Activated CD4-positive, CD25-positive, alpha-beta regulatory T cell treated with anti-CD3 and anti-CD28 coated beads, Interleukin-2, amount 50 U/mL, for 72 hours (primary cell): ENCODE measurements at places on chromosomes 6 and 20.

DNA sequence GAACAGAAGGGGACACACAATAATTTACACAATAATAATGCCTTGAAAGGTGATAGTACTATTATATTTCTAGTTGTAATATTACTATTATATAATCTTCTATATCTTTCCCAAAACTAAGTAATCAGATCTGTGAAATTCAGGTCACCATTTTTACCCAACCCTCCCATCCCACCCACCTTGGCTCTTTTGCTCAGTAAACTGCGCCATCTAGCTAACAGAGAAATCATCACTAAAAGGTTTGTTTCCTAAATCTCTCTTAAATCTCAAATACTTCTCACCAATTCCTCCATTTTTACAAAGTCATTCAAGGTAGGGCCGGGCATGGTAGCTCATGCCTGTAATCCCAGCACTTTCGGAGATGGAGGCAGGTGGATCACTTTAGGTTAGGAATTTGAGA lies 83.4 kb downstream of the CDK19 start:
- no peak for DNase-seq

GRCh38 chr6:170473301-170473717 lies 79.8 kb downstream of the PSMB1 start:
- DNase-seq = no peak

GRCh38 chr20:12528104-12528503 lies 480.7 kb upstream of the SPTLC3 start:
- DNase-seq = no peak

DNA sequence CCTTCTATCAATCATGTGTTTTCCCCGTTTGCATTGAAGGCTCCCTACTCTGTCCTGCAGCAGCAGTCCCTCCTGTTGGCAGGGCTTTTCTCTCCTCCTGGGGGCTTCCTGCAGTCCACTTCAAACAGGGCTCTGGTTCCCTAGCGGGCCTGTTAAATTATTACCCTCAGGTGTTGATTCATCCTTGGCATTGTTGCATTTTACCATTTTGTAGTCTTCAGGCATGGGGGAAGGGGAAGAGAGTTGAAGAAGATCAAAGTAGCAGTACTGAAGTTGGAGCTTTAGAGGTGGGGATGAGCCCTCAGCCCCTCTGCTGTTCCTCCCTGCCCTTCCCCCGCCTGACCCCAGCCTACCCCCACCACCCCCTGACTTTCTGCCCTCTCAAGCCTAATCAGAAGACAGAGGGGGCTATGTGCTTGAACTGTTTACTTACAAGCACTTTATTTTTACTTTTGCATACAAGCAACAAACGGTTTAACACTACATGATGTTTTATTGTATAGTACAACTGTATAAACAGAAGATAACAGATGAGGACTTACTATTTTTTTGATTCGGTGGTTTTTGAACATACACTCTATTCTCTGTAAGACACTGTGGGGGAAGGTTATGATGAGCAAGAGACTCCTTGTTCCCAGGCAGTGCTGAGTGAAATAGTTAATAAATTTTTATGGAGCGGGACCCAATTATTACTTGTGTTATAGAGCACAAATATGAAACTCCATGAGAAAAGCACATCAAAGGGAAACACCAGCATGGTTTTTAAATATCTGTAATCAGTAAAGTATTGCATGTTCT lies 169.7 kb downstream of the EYA4 start:
- no peak for DNase-seq

DNA sequence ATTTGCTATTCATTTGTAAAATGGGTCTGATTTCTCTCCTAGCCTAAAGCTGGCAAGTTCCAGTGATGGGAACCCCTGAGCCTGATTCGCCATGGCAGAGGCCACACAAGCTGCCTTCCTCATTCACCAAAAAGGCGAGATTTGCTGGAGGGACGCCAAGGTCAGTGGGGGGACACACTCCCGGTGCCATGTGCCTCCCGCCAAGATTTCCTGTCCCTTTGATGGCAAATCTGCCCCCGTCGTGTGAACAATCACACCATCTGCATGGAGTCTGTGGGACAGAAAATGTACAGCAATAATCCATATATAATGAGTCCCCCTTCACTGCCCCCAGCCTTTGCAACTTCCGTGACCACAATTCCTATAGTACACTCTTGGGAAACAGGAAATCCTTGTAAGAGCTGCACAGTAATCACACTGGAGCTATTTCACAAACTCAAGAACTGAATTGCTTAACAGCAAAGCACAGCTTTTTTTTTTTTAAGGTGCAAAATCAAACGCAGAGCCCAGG lies 15.7 kb upstream of the IGF2R start:
- no peak for DNase-seq

DNA sequence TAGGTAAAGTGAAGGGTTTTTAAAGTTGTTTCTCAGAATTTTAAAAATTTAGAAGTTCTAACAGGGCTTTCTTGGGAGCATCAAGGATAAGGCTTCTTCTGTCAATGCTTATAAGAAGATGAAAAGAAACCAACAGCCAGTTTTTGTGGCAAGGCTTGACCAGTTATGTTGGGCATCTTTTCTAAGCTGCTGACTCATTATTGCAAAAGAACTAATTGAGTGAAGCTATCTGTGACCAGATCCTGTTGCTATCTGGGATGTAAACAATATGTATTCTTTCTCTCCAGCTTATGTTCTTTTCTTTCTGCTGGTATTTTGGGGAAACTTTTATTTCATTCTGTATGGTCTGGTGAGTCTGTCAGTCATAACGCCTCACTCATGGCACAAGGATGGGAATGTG lies 643.8 kb downstream of the HDGFL1 start:
- no peak for DNase-seq

DNA sequence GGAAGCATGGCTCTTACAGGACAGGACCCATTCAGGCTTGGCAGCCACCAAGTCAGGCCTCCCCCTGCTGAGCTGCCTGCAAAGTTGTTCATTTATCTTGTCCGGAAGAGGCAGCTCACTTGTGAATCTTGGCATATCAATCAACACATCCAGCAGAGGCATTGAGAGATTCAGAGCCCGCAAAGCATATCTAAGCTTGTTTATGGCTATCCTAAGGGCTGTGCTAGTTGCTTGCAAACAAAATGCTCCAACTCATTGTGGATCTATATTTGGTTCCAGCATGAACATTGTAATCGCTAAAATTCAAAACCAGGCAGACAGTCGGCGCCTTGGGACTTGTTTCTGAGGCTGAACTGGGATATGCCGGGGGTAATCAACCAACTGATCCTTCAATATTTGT lies 106.1 kb downstream of the UNC5CL start:
- DNase-seq = no peak

GRCh38 chr20:19745106-19745505 lies 13.0 kb upstream of the RIN2 start:
- DNase-seq = no peak

DNA sequence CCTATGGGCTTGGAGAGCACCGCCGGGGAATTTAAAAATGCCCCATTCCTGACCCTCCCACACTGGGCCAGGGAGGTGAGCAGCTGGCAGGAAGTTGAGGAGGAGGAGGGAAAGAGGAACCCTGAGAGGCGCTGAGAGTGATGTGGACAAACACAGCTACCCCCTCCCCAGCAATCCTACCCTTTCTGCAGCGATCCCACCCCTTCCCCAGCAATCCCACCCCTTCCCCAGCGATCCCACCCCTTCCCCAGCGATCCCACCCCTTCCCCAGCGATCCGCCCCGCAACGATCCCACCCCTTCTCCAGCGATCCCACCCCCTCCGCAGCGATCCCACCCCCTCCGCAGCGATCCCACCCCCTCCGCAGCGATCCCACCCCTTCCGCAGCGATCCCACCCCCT lies 111.6 kb downstream of the SYCP2 start:
- DNase-seq = no peak

DNA sequence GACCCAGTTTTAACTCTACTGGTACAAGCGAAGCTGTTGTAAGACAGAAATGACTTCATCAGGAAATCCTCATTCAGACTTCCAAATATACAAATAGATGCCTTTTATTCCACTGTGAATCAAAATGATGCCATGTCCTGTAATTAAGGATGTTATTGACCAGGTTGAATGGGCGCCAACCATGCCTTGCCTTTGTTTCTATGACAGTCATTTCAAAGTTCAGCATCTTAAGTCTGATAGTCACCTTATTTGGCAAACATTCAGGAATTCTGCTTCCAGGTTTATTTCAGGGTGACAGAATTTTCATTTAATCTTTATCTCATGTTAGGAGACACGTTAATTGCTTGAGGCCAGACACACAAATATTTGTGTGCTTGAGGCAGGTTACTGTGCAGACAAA lies 592.8 kb upstream of the JAG1 start:
- no peak for DNase-seq

GRCh38 chr6:149515494-149515893 lies 30.3 kb downstream of the PPIL4 start:
- no peak for DNase-seq

- no peak for DNase-seq
These were observed 1546.3 kb downstream of the HACE1 start for GRCh38 chr6:103313432-103313831.

- DNase-seq = no peak
These were observed 125.4 kb upstream of the GPR6 start for GRCh38 chr6:109852713-109853112.

DNA sequence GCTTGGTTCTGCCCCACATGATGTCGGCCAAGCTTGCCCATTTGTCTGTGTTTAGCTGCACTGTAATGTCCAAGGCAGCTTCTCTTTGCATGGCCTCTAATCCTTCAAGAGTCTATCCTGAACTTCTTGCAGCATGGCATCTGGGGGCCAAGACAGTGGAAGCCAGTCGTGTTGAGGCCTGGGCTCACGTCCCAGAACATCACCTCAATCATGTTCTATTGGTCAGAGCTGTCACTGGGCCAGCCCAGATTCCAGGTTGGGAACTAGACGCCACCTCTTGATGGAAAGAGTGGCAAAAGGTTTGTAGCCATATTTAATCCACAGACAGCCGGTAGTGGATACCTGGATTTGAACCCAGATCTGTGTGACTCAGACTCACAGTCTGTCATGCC lies 25.3 kb downstream of the PPARD start:
- DNase-seq = no peak

- no peak for DNase-seq
These were observed 625 bp upstream of the ECHDC1 start for GRCh38 chr6:127343809-127344659.

- no peak for DNase-seq
These were observed 769.7 kb downstream of the PTPRT start for GRCh38 chr20:42419814-42420532.

- no peak for DNase-seq
These were observed 2.4 kb downstream of the OSER1 start for GRCh38 chr20:44208165-44208564.
